ENCODE measurements at places on chromosomes 1 and 21.

GRCh38 chr1:35270836-35271235, 2.3 kb downstream of the ZMYM4 start:
- no peak for DNase-seq

GRCh38 chr1:156538711-156539440, 33.5 kb downstream of the IQGAP3 start:
- no peak for DNase-seq

DNA sequence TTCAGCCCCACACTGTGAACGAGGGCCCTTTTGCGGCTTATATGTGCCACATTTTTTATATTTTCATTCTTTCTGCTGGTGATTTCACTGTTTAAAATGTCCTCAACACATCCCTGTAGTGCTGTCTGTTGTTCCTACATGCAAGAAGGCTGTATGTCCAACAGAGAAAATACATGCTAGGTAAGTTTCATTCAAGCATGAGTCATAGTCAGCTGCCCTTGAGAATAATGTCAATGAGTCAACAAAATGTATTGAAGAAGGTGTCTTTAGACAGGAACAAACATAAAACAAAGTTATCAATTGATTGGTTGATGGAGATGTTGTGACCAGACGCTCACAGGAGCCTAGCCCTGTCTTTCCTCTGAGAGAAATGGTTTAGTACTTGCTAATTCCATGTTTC, 553.4 kb downstream of the PLPP3 start:
- no peak for DNase-seq

DNA sequence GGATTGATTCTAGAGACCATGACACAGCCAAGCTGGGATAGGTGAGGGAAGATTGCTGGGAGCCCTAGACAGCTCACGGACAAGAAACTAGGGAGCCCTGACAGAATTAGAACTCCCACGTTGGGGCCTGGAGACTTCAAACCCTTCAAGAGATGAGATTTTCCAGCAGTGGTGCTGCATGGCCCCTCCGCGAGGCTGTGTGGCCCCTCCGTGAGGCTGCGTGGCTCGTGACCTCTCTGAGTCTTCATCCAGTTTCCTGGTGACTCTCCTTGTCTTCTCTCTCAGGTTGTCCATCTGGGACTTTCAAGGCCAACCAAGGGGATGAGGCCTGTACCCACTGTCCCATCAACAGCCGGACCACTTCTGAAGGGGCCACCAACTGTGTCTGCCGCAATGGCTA, 109.9 kb downstream of the LACTBL1 start:
- DNase-seq, result no peak

- peak; percentile 92 for DNase-seq
These were observed 3.0 kb upstream of the MDM4 start for GRCh38 chr1:204513117-204513716.

DNA sequence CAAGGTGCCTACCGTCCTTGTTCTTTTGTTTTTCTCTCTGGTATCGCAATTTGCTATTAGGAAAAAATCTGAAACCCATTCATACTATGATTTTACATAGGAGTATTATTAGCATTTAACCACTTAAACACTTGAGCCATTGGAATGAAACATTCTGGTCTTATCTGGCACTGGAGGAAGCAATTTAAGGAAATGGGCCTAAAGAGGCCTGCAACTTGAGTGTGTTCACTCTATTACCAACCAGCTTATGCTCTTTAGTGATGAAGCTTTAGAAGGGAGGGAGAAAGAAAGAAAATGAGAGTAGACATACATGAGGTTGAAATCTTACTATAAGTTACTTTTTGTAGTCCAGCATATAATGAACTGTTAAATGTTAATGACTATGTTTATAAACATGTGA, 5.7 kb downstream of the GJA5 start:
- no peak for DNase-seq

DNA sequence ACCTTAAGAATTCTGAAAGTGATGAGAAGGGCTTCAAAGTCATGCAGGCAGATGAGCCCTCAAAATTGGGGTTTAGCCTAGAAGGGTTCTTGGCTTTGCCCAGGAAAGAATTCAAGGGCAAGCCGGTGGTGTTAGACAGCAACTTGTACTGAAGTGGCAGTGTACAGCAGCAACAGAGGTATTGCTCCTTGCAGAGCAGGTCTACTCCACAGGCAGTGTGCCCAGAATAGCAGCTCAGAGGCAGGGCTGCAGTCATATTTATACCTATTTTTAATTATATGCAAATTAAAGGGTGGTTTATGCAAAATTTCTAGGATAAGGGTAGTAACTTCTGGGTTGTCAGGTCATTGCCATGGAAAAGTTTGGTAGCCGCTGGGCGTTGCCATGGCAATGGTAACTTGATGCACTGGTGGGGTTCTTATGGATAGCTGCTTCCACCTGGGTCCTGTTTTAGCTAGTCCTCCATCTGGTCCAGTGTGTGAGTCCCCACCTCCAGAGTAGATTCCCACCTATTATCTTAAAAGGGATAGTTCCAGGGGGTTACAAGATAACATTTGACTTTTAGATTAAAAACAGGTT, 57.9 kb upstream of the CR2 start:
- no peak for DNase-seq

GRCh38 chr1:236543065-236543669, 19.4 kb downstream of the LGALS8 start:
- DNase-seq, result no peak

DNA sequence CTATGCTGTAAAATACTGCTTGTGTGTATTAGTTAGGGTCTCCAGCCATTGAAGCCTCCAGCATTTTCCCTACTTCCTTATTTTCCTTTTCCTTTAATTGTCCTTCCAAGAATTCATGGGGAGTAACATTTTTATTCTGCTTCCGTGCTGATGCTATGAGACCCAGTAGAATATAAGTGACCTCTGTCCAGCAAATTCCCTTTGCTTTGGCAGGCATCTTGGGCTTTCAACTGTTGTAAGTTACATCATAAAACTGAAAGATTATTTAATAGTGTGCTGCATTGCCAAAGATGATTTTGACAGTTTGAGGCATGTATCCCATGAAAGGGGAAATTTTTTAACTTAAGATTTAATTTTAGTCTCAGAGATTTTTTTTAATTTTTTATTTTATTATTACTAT, 48.1 kb upstream of the B3GALT2 start:
- no peak for DNase-seq

All from KBM-7 (cell line).